ENCODE measurements at places on chromosomes 11 and 22.

- DNase-seq: no peak
Measured at GRCh38 chr22:19527321-19527721, 3.1 kb upstream of the CLDN5 start.

DNA sequence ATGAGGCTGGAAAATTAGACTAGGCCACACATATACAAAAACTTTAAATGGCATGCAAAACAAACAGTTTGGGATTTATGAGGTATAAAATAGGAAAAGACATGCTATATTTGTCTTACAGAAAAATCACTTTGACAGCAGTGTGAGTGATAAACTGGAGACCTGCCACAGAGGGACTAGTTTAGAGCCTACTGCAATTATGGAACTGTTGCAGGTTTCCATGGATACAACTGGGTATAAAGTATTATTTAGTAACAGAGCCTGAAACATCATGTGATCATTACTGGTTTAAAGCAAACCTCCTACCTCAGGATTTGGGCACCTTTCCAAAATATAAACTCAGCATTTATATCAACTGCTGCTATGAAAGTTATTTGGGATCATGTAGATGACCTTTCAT lies 1032.5 kb downstream of the DLG2 start:
- no peak for DNase-seq

GRCh38 chr11:102186551-102187191 lies 76.4 kb downstream of the YAP1 start:
- DNase-seq: no peak

- no peak for DNase-seq
Measured at GRCh38 chr22:47094861-47095330, 332.4 kb downstream of the TBC1D22A start.

DNA sequence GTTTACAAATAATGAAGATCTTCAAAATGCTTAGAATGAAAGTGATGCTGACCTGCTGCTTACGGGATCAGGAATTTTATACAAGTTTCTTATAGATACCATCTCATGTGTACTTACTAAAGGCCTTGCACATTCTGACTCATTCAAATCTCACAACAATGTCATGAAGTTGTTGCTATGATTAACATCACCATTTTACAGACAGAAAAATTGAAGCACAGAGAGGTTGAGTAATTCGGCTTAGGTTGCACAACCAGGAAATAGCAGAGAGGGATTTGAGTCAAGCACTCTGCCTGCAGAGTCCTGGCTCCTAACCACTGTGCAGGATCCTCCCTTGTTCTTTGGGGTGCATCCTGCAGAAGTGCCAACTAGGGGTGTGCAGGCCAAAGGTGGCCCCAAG lies 471.9 kb downstream of the MIAT start:
- no peak for DNase-seq

DNA sequence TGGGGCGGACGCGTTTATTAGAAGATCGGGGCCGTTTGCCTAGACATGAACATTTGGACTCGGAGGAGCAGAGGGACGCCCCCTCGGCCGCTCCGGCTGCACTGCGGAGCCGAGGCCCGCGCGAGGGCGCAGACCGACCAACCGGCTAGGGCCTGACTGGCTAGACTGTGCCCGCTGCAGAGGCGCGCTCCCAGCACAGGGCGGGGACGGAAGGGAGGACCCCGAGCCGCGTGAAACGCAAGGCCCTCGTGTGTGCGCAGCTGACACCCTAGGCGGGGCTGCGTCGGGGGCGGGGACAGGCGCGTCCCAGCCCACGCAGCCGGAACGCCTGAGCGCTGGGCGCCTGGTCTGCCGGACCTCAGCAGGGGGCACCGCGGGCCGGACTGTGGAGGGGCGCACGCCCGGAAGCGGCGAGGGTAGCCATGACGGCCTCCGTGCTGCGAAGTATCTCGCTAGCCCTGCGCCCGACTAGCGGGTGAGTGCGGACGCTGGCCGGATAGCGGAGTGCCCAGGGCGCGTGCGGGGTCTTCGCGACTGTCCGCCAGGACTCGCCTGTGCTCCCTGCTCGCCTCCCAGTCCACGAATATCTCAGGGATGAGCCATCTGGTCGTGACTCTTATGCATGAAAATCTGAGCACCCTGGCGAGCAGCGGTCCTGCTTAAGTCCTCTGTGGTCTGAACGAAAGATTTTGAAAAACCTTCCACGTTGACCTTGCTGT lies at the start of gene MRPL40:
Gene MRPL40 (plus strand): TSS at position 413 of the 719 bp plus-strand sequence. CDS start 10 bp downstream, at position 423.
- DNase-seq: peak; percentile 66

- DNase-seq: no peak
Measured at GRCh38 chr11:68827733-68828132, 14.0 kb downstream of the CPT1A start.

DNA sequence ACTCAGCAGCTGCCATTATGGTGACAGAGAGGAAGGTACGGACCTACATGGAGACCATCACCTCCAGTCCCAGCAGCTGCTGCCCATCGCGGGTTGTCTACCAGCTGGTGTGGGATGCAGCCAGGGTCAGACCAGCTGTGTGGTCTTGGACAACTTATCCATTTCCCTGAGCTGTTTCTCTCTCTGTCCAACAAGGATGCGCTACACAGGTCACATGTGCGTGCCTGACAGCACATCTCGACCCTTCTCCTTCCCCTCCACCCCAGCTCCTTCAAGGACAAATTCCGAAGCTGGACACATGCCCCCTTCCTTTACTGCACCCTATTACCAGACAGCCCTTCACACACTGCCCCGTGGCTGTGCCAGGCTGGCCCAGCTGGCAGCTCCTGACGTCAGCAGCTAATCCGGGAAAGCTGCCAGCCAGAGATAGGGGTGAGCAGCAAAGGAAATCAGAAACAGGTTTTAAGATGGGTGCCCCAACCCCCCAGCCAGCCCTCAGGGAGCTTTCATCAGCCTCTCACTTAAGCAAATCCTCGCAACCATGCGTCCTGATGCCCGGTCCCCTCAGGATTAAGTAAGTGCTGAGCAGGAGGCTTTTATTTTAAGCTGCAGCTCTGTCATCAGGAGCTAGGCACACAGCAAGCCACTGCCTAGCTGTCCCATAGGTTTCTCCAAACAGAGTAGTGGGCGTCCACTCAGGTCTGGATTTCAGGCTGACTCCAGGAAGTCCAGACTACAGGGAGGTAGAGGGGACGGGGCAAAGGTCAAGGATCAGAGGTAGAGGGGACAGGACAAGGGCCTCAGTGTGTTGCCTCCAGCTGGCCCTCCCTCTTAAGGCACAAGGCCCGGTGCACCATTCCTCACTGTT lies 20.3 kb downstream of the TEF start:
- DNase-seq: no peak

- DNase-seq: no peak
Measured at GRCh38 chr22:47146941-47147340, 384.5 kb downstream of the TBC1D22A start.

DNA sequence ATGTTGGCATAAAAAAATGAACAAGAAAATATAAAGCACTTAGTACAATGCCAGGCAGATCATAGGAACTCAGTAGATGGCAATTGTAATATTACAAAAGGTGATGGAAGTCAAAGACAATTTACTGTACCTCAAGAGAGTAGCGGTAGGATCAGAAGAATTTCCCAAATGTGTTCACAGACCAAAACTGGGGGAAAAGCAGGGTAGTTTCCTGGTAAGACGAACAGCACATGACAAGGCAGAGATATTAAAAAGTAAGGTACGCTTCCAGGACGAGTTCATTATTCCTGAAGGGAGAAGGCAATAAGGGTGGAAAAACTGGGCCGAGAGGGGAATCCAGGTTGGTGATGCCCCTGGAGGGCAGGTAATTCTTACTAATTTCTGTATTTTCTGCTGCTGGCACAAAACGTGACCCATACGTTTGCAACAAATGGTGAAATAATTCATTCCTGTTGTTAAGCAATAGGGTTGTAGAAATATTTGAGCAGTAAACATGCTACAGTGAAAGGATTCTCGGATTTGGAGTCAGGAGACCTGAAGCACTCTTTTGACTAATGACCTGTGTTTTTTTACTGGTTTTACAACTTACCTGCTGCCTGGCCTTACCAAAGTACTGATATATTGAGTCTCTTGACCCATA lies 786 bp upstream of the ANKRD42 start:
- DNase-seq: no peak

Data from activated T-helper 1 cell treated with anti-CD3 and anti-CD28 coated beads, Interleukin-2, amount 50 U/mL, for 16 hours (primary cell).